ENCODE measurements at places on chromosomes 2 and 18. TPM values are rescaled to one million over a fixed set of nuclear protein-coding genes. Genes with fewer than 3 reads are reported as not detected.
A peak's percentile ranks its signal among the peaks of the same experiment; 100 is the strongest.

DNA sequence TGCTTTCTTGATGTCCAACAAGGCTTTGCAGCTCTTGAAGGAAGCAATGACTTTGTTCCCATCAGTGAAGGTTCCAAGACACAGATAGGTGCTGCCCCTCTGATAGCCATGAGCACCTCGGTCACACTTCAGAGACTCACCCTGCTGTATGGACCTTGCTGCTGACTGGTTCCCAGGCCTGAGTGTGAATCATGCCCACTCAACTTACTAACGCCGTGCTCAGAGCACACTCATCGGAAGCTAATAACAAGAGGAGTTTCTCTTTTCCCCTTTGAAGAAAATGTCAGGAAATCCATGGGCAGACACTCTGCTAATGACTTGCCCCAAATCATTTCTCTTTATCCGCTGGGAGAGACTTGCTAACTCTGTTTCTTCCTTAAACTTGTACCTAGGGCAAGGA is 83.8 kb upstream of the ARL4C start:
- DNase-seq: no peak

The AQP12A gene
- total RNA-seq: not detected

GRCh38 chr2:198883604-198884003 is 574.1 kb downstream of the SATB2 start:
- peak; percentile 27 for DNase-seq

DNA sequence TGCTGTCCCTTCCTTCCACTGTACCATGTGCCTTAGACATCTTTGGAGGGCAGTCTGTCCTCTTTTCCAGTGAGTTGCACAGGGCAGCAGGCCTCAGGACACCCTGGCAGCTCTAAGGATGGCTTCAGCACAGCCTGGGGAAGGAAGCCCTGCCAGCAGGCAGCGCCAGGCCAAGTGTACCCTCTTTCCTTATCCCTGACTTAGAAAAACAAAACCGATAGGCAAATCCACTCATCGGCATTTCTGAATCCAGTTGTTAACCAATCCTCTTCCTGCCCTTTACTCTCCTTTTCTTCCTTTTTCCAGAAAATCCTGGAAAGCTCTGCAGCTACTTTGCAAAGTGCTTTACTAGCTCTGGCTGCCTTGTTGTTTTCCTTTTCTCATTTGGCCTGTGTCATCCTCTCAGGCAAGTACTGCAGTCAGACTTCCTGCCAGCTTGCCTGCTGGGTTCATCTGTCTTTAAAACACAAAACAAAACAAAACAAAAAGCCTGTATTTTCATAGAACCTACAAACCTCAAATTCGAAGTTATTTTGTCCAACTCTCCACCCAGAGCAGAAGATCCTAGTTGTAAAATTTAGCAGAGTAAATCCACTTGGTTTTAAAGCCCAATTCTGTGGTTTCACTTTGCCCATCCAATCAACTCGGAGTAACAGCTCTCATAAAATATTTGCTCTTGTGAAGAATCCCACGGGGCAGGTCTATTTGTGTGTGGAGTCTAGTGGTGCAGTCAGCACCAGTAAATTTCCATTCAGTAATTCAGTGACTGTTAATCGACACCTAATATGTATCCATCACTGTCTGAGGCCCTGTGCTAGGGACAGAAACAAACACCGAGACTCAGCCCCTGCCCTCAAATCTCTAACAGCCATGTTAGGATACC is 45.2 kb downstream of the PCBP1 start:
- DNase-seq: peak; percentile 72

The MIB1 gene
- 32.1 TPM for total RNA-seq

The PPM1G gene
- 120 TPM for total RNA-seq

The ITPRIPL1 gene
- 0.83 TPM for total RNA-seq

DNA sequence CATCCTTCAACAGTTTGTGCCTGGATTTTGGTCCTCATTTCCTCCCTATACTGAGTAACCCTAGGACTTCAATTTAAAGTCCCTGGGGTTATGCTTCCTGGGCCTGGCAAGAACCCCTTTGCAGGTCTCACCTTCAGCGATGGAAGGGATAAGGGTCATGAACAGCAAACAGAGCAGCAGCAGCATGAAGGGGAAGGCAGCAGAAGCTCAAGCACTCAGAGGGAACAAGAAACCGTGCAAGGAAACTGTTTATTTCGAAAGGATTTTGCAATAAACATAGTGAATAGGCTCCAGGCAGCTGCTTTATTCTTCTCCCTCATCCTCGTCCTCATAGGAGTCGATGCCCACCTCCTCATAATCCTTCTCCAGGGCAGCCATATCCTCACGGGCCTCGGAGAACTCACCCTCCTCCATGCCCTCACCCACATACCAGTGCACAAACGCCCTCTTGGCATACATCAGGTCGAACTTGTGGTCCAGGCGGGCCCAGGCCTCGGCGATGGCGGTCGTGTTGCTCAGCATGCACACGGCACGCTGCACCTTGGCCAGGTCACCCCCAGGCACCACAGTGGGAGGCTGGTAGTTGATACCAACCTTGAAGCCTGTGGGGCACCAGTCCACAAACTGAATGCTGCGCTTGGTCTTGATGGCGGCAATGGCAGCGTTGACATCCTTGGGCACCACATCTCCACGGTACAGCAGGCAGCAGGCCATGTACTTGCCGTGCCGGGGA is 2.8 kb upstream of the TUBA4B start:
- DNase-seq: no peak

The PDCD1 gene
- total RNA-seq: not detected

- DNase-seq: peak; percentile 43
These were observed 21.0 kb downstream of the FHL2 start for GRCh38 chr2:105377871-105378270.

DNA sequence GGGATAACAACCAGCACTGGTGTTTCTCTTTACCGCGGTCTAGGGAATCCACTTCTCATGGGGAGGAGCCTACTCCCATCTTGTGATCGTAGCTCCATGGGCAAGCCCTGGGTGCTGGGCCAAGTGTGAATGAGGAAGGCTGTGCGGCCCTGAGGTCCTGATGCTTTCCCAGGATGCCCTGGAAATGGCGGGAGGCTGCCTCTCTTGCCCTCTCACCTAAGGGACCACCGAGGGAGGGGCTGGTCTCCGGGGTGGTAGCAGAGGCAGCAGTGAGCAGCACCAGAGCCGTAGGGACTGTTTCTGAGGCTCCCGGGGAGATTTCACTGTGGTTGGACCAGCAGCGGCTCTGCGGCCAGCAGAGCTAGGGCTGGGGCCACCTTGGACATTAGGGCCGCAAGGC is 15.5 kb upstream of the NPPC start:
- no peak for DNase-seq

The KLF7 gene
- total RNA-seq: 11.6 TPM

DNA sequence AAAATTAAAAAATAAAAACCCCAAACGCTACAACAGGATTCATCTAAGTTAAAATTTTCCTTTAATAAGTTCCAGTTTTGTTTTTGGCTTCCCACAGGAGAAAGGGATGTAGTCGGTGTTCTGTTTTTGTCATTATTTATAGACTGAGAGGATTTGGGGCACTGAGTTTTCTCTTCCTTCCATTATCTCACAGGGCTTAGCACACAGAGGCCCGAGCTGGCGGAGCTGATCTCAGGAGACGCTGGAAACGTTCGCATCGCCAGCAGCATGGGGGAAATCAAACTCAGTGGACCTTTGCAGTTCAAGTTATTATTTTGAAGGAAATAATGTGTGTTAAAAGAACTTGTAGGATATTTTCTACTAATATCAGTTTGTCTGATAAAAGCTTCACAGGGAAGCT is 669.7 kb upstream of the SALL3 start:
- no peak for DNase-seq

DNA sequence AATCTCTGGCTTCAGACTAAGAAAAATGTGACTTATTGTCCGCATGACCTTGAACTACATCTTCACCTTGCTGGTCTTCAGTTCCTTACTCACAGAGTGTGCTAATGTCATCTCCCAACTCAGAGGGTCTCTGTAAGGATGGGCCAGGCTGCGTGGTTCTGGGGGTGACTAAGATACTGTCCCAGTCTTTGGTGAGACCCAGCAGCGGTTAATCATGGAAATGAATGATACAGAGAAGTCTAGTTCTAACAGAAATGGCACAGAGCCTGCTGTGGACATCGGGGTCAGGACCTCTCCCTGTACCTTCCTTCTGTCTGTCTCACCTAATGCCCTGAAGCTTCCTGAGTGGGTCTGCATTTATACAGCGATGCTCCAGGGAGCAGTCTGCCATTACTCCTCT is 662.7 kb upstream of the HS6ST1 start:
- DNase-seq: no peak
